Esophagus squamous epithelium (tissue), 5 donors: ENCODE measurements at places on chromosomes 16 and 17. TPM values are rescaled to one million over a fixed set of nuclear protein-coding genes. Genes with fewer than 3 reads are reported as not detected.

DNA sequence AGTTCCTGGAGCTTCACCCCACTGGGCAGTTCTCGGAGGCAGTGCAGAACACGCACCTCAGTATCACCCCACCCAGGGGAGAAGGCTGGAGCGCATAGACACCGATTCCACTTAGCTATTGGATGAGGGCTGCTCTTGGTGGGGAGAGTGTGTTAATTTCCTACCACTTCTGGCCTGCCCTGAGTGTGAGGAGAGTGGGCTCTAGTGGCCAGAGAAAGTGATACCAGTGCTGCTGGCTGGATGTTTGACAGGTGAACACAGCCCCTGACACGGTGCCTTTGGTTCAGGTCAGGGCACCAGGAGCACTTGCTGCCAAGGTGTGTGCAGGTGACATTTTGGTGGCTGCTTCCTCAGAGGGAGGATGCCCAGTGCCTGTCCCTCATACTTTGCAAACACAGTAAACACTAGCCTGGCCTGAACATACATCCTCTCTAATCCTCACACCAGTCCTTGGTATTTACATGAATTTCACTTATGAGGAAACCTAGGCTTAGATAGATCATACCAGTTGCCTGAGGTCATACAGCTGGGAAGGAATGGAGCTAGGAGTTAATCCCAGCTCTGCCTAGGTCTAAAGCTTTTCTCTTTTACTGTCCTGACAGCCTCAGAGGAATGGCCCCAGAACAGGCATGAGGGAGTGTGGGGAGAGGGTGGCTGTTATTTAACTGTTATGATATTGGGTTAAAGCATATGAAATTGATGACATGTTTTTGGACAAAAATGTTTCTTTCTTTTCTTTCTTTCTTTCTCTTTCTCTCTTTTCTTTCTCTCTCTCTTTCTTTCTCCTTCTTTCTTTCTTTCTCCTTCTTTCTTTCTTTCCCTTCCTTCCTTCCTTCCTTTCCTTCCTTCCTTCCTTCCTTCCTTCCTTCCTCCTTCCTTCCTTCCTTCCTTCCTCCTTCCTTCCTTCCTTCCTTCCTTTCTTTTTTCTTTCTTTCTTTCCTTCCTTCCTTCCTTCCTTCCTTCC is 21.0 kb upstream of the ITGAX start:
- no peak for DNase-seq

GRCh38 chr16:68416057-68417046 is 32.0 kb downstream of the SMPD3 start:
- no peak for DNase-seq

GRCh38 chr17:18990331-18990730 is 14.2 kb downstream of the FAM83G start:
- DNase-seq, result no peak

GRCh38 chr17:51279183-51279582 is 18.8 kb downstream of the UTP18 start:
- DNase-seq, result no peak

DNA sequence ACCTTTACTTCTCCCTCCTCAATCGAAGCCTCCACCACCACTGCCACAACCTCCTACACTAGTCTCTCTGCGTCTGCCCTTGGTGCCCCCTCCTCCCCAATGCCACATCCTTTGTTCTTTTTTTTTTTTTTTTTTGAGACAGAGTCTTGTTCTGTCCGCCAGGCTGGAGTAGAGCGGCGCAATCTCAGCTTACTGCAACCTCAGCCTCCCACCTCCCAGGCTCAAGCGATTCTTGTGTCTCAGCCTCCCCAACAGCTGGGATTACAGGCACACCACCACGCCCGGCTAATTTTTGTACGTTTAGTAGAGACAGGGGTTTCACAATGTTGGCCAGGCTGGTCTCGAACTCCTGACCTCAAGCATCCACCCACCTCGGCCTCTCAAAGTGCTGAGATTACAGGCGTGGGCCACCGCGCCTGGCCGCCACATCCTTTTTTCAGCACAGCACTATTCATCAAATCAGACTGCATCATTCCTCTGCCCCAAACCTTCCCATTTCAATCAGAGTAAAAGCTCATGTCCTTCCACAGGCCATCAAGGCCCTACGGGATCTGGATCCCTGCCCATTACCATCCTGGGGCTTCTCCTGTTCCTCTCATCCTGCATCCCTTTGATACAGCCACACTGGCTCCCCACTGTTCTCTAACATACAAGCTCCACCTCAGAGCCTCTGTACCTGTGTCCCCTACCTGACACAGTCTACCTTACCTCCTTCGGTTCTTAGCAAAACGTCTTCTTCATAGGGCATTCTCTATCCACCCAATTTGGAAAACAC is 2.0 kb downstream of the KLHL11 start:
- DNase-seq, result no peak

- no peak for DNase-seq
These were observed 9.5 kb downstream of the DOK4 start for GRCh38 chr16:57476546-57477410.

DNA sequence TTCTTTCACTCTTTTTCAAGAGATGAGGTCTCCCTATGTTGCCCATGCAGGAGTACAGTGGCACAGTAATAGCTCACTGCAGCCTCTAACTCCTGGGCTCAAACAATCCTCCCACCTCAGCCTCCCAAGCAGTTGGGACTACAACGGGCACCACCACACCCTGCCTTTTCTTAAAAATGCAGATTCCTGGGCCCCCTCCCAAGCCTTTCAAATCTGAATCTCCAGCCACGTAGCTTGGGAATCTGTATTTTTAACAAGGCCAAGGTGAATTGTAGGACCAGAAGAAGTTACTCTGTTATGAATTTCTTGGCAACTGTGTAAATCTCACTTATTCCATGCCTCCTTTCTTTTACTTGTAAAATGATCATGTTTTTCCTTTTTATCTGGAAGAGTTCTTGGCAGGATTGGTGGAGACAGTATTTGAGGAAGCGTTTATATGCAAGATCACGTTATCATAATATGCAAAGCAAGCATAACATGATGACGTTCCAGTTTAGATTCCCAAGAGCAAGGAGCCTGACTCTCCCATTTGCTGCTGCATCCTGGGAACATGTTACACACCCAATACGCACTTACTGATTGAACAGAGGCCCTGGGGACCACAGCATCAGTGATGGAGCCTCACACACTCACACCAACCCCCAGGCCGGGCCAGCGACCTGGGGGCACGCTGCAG is 44.5 kb downstream of the LITAF start:
- no peak for DNase-seq

GRCh38 chr16:67661101-67661761 is 471 bp downstream of the PARD6A start:
- DNase-seq, result no peak

- DNase-seq, result no peak
These were observed 5.1 kb downstream of the CACNG5 start for GRCh38 chr17:66840061-66840460.

GRCh38 chr17:78697554-78698343 is 84.3 kb downstream of the CYTH1 start:
- DNase-seq, result no peak

- no peak for DNase-seq
These were observed 45.6 kb downstream of the IKZF3 start for GRCh38 chr17:39818358-39819000.

GRCh38 chr17:17811381-17812210 is 25.2 kb downstream of the SREBF1 start:
- no peak for DNase-seq

The KRTAP3-2 gene
- not detected for total RNA-seq

The NXPH3 gene
- total RNA-seq, result 0.53 TPM

The AOC3 gene
- total RNA-seq, result 24.0 TPM

The IL17C gene
- total RNA-seq, result 2.4 TPM

The CLEC3A gene
- total RNA-seq, result not detected

The KRT15 gene
- 743 TPM for total RNA-seq
